ENCODE measurements at places on chromosomes 13 and 19.

DNA sequence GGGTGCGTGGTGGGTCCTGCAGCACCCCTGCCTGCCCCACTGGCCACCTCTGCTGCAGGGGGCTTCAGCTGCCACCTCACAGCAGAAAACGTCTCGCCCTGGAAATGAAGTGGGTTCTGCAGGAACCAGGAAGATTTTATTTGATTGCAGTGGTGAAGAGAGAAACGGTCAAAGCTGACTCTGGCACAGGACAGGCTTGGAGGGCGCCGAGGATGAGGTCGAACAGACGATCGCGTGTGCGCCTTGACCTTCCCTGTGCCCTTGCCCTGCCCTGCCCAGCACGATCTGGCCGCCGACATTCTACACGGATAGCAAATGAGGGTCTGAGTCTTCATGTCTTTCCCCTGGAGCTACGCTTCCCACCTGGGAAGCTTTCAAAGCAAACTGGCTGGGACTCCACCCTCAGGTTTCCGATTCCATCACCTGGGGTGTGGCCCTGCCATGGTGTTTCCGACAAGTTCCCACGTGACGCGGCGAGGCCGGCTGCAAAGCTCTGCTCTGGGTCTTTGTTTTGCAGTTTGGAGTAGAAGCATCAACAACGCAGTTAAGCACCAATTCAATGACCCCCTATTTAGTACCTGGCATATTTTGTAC, 50.3 kb upstream of the TUBGCP3 start:
- no peak for DNase-seq

GRCh38 chr13:80086304-80086721, 254.6 kb downstream of the SPRY2 start:
- no peak for DNase-seq

DNA sequence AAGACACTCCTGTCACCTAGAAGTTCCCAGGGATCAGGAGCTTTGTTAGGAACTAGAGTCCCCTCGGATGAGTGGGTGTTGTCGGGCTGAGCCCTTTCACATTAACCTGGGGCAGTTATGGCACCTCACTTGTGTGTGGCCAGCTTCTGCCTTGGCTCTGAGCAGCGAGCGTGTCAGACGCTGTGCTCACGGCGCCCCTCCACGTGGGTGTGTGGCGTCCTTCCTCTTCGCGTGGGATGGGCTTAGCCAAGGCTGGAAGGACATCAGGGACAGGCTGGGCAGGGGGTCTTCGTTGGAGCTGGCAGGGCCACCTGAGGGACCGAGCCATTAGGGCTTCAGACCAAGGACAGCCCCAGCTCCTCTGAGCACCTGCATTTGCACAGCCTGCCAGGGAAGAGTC, 23.4 kb downstream of the DOT1L start:
- no peak for DNase-seq

DNA sequence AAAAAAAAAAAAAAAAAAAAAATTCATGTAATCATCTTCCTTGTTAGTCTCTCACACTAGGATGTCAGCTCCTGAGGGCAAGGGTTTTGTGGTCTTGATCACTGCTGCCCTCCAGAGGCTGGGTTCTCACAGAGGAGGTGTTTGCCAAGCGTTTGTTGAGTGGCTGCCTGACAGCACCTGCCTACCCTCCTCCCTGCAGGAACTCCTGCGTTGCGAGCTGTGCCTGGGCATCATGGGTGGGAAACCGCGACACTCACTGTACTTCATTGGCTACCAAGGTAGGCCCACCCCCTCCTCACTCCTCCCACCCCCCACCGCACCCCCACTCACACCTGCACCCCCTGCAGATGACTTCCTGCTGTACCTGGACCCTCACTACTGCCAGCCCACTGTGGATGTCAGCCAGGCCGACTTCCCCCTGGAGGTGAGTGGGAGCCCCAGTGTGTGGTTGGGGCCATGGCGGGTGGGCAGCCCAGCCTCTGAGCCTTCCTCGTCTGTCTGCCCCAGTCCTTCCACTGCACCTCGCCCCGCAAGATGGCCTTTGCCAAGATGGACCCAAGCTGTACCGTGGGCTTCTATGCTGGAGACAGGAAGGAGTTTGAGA, 8.1 kb downstream of the ATG4D start:
- no peak for DNase-seq

DNA sequence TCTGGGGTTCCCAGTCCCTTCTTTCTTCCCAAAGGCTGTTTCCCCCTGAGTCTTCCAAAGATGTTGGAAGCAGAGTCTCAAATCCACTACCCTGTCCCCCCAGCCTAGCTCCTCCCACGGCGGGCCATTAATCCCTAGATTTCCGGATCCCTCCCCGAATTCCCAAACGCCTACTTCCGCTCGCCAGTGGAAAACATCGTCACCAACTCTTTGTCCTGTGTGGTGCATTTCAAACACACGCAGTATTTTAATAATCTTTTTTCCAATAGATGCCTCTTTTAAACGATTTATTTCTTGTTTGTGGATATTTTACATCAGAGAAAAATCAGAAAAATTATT, 610 bp downstream of the ZNF791 start:
- no peak for DNase-seq

GRCh38 chr13:19960653-19960976, 2.1 kb downstream of the ZMYM2 start:
- DNase-seq: no peak

- DNase-seq: no peak
Observed at GRCh38 chr13:77437267-77437666, 98.2 kb upstream of the SCEL start.

DNA sequence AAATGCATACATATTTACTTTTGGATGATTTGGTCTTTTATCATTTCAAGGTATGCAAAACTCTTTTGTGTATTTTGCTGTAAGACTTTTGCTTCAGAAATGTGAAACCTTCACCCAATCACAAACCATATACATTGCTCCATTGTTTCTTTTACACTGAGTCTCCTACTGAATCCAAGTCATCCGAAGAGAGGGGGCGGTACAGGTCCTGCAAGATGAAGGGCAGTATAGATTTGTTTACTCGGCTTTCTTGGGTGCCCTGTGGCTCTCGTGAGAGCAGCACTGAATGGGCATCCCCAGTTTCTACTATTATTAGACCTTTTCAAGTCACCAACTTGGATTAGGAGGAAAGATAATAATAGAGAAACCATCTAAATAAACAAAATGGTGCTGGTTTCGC, 280.6 kb downstream of the DCLK1 start:
- no peak for DNase-seq

DNA sequence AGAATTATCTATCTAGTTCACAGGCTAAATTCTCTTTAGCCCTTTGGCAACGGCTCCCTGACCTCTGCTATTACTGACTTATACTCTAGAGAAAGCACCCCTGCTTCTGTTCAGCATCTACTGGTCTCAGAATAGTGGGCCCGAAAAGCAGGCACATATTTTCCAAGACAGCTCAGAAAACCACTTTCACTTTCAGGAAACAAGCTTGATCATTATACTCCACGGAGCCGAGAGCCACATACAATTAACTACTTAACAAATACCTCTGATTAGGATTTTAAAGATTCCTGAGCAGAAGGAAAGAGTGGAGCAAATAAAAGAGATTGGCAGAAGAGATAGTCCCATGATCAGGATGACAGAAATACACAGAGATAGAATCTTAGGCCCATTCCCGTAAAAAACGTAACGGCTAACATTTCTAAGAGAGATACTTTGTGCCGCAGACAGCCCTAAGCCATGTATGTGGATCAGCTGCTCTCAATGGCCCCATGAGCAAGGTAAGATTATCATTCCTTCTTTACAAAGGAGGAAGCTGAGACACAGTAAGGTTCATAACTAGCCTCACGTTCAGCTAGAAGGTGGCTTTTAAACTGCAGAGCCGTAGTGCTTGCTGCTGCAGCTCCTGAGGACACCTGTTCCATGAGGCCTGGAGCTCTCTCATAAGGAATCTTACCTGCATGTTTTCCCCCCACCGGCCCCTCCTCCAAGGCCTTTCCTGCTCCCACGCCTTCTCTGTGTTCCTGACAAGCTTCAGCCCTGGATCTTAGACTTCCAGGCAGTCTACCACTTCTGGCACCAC, 227.2 kb downstream of the FOXO1 start:
- no peak for DNase-seq

DNA sequence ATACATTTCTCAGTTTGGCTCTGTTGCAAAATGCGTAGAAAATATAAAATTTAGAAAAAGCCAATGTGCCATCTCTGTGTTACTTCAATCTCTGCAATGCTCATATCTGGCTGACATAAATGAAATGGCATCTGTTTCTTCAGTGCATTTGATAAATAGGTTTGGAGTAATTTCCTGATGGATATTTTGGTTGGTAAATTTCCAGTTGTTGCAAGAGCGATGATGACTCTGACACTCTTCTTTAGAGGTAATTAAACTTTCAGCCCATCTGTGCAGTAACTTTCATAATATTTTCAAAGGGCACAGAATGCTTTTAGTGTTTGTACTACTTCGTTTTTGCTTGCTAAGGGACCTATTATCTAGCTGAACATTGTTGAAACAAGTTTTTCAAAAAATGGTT, 1286.4 kb downstream of the PCDH9 start:
- no peak for DNase-seq

DNA sequence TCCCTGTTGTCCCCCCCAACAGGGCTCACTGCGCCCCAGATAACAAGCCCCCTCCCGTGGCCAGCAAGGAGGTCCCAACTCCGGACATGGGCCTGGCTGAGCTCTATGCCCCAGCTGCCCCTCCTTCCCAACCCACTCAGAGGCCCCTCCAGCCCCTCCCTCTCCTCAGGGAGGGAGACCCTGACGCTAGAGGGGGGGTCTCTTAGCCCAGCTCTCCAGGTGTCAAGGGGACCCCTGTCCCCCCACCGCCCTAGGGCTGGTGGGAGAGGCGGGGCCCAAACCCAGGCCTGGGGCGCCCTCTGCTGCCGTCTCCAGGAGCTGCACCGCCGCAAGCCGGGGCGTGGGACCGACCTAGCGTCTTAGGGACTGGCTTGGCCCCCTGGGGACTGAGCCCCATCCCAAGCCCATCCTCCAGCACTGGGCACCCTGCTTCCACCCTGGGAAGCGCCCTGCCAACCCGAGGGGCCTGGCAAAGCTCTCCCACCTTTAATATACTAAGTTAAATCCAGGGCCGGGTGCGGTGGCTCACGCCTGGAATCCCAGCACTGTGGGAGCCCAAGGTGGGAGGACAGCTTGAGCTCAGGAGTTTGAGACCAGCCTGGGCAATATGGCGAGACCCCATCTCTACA, 1.4 kb downstream of the GRIN3B start:
- peak; percentile 53 for DNase-seq

GRCh38 chr13:88857256-88857655, 1186.1 kb downstream of the SLITRK5 start:
- DNase-seq: no peak

GRCh38 chr13:38684714-38685113, 2.2 kb upstream of the FREM2 start:
- DNase-seq: no peak

- no peak for DNase-seq
Observed at GRCh38 chr13:100090861-100091260, 2.0 kb downstream of the PCCA start.

DNA sequence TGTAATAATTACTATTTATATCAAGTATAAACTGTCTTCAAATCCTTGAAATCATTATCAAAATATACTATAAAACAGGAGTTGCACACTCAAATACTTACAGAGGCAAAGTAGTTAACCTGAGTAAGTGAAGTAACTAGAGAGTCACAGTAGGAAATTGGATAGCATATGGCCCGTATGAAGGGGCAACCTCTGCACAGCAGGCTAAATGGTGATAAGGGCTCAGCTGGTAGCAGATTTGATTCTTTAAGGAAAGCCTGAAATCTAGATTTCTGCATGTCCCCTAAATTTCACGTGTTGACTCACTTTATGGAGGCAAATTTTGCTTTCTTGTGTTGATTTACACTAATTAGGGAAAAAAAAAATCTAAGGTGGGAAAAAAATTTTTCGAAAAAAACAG, 46.4 kb downstream of the STOML3 start:
- DNase-seq: no peak

DNA sequence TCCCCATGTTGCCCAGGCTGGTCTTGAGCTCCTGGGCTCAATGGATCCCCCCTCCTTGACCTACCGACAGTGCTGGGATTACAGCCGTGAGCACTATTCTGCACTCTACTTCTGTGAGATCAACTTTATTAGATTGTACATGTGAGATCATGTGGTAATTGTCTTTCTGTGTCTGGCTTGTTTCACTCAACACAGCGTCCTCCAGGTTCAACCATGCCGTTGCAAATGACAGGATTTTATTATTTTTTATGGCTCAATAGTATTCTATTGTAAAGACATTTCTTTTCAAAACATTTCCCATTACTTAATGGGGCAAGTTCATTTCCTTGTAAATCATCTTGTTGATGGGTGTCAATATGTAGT, 1.5 kb upstream of the OBI1 start:
- no peak for DNase-seq

DNA sequence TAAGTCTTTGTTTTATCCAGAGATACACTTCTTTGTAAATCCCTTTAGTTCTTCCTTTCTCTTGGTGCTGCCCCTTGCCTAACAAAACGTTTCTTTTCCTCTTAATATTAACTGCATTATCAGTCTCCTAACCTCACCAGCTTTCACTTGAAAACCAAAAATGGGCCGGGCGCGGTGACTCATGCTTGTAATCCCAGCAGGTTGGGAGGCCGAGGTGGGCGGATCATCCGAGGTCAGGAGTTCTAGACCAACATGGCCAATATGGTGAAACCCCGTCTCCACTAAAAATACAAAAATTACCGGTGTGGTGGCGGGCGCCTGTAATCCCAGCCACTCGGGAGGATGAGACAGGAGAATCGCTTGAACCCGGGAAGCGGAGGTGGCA, 329.8 kb upstream of the MIR17HG start:
- no peak for DNase-seq

GRCh38 chr19:51810223-51810622, 15.3 kb downstream of the FPR3 start:
- DNase-seq: no peak

GRCh38 chr19:33194532-33194885, 379 bp downstream of the LRP3 start:
- DNase-seq: no peak

DNA sequence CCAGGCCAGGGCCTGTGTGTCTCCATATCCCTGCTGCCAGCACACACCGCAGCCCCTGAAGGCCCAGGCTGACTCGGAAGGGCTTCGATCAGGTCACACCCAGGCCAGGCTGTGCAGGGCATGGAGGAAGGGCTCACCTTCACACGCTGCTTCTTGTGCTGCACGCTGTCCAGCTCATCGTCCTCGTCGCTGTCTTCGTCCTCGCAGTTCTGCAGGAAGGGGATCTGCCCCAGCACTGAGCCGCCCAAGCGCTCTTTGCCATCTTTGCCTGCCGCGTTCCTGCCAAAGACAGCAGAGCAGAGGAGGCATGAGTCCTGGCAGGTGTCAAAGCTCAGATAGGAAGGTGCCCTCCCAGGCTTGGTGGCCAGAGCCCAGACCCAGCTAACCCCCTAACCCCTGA, 13.7 kb upstream of the PRKD2 start:
- no peak for DNase-seq

DNA sequence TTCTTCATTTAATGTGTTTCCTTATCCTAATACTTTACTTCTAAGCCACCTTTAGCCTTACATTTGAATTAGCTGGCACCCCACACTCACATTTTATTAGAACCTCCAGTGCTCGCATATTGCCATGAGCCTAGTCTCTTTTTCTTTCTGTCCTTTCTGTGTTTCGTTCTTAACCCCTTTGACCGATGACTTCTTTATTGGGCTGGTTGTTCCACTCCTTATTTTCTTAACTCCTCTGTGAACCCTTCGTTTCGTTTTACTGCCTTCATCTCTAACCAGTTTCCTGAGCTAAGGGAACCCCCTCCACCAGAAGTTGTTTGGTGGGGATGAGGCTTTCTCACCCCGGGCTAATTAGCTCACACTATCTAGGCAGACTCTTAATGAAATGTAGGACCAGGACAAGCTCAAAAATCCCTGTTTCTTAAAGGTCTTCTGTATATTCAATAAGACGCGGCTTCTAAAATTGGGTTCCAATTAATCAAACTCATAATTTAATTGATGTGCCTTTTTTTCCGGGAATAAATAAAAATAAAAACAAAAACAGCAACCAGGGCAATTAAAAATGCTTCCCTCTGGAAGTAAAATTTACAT, 19.1 kb upstream of the ARHGEF7 start:
- DNase-seq: no peak

Measured in stimulated activated CD8-positive, alpha-beta memory T cell treated with anti-CD3 and anti-CD28 coated beads, Interleukin-15, amount 100 ng/mL, for 24 hours (primary cell).